ENCODE measurements at places on chromosomes 11 and 22.

DNA sequence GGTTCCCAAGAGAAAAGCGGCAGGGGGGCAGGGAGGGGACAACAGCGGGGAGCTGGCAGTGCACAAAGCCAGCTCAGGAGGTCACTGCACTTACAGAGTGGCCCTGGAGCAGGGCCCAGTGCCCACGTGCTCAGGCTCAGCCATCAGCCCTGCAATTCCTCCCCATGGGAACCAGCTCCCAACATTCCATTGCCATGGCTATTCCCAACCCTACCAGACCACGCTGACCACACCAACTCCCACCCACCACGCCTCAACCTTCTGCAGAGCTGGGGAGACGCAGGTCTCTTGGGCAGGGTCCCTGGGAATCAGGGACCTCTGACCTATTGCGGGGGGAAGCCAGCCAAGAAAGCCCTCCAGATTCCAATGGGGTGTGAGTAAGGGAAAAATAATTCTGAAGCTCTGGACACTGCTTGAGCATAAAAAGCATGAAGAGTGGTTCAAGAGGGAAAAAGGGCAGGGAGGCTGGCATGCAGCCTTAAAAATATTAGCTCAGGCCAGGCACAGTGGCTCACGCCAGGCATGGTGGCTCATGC, 38.3 kb upstream of the TFIP11 start:
- no peak for DNase-seq

DNA sequence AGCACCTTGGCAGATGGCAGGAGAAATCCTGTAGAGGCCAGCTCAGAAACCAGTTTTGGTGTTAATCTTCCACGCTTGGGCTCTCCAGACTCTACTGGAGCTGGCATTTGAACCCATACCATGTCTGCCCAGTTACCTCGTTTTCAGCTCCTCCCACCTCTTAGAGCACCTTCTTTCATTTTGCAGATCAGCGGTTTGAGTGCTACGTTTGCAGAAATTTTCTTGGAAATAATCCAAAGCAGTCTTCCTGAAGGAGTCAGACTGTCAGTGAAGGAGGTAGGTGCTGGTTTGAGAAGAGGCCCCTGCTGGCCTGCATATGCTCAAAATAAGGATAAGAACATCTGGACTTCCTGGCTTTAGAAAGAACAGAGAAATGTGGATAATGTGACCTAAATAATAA, 13.7 kb downstream of the COA4 start:
- no peak for DNase-seq

- DNase-seq: no peak
These were observed 127.5 kb downstream of the GALNT18 start for GRCh38 chr11:11494348-11494747.

GRCh38 chr11:134275534-134276395, at the start of gene GLB1L3:
Gene GLB1L3 (plus strand): TSS chr11:134276379. CDS start chr11:134276741, 362 bp downstream.
- peak; percentile 45 for DNase-seq

DNA sequence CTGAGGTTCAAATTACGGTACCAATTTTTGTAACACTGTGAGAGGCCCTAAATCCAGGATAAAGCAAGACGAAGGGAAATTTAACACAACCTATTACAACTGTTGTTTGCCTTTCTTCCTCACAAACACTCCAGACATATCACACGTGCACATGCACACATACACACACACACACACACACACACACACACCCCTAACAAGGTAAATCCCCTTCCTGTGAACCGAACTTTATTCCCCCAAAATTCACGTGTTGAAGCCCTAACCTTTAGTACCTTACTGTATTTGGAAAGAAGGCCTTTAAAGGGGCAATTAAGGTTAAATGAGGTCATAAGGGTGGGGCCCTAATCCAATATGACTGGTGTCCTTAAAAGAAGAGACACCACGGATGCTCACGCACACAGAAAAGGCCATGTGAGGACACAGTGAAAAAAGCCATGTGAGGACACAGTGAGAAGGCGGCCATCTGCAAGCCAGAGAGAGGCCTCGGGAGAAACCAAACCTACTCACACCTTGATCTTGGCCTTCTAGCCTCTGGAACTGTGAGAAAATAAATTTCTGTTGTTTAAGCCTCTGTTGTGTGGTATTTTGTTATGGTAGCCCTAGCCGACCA, 1.8 kb downstream of the SERGEF start:
- no peak for DNase-seq

DNA sequence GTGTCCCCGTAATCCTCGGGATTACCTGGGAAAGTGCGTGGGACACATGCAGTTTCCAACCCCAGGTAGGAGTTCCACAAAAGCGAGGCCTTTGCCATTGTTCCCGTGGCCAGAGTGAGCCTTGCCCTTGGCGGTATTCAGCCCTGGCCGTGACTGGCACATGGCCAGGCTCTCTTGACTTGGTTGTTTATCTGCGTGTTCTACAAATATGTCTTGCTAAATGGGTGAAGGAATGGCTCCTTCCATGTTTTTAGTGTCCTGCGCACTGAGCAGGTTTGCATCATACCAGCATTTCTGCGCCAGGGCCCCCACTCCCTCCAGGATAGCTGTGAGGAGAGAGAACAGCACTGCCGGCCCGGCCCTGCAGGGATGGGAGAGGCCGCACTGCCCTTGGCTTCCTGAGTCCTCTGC, 20.0 kb downstream of the POLR3H start:
- no peak for DNase-seq

- DNase-seq: no peak
These were observed 96.5 kb downstream of the DSCAML1 start for GRCh38 chr11:117700551-117700950.

- no peak for DNase-seq
These were observed 44.2 kb downstream of the MRE11 start for GRCh38 chr11:94449437-94449836.

- DNase-seq: no peak
These were observed 12.3 kb downstream of the BACE1 start for GRCh38 chr11:117303646-117304315.

GRCh38 chr11:105824457-105825013, 197.5 kb downstream of the MSANTD4 start:
- no peak for DNase-seq

GRCh38 chr11:114826910-114827442, 148.6 kb downstream of the NXPE2 start:
- no peak for DNase-seq

GRCh38 chr11:32081129-32081641, 9.7 kb upstream of the RCN1 start:
- peak; percentile 49 for DNase-seq

All from DMS 273 treated with DMSO at 0.1 percent for 48 hours (cell line).